ENCODE measurements at places on chromosomes 4 and X.
A peak's percentile ranks its signal among the peaks of the same experiment; 100 is the strongest.

DNA sequence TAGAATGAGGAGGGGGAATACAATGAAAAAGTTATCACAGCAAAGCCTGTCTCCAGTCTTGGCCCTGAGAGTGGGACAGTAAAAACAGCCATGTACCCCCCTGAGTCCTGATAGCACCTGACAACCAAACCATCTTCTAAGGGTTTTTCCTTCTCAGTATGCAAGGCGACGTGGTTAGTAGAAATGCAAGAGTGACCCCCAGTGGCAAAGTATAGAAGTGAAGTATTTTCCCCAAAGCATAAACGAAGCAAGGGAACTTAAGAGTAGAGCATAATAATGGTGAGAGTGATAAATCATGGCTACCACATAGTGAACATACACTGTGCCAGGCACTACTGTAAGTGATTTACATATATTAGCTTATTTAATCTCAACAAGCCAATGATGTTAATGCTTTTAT lies 52.8 kb downstream of the FAM47C start:
- DNase-seq: peak; percentile 36

GRCh38 chr4:137961051-137961438 lies 281.1 kb downstream of the SLC7A11 start:
- DNase-seq: peak; percentile 80

- DNase-seq: peak; percentile 14
Measured at GRCh38 chr4:165810726-165811125, 62.3 kb upstream of the TLL1 start.

DNA sequence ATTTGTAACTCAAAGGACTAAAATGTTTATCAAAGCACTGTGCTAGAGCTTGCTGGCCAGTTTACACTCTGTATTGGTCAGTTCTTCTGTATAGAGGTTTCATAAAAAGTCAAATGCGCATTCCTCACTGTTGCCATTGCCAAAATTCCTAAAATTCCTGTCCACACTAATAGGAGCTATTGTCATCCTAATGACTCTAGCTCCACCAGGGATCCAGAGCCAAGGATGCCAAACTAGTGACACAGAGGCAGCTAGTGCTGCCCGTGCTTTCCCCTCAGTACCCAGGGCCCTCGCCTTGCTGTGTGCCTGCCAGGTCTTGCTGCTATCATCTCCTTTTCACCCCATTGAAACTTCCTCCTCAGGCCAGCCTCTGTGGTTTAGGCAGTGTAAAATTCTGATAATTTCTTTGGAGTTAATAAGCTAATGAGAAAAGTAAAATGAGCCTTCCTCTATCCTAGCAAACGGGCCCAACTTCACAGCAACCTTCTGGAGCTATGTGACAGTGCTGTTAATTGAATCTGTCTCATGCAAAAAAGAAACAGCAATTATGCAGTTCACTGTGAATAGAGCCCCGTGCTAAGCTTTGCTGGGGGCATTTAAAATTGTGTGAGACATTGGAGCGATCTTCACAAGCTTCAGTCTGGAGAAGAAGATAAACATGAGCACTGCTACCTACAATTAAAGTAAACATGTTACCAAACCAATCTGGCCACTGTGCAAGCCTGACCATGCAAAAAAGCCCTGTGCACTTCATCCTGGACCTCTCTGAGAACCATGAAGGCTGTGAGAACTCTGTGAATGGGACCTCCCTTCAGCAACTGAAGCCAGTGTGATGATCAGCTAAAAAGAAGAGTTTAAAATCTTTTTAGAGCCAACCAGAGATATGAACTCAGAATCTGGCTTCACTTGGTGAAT lies 43.1 kb upstream of the FGF2 start:
- peak; percentile 99 for DNase-seq

- DNase-seq: no peak
Measured at GRCh38 chrX:140503238-140503601, 1.6 kb downstream of the SOX3 start.

DNA sequence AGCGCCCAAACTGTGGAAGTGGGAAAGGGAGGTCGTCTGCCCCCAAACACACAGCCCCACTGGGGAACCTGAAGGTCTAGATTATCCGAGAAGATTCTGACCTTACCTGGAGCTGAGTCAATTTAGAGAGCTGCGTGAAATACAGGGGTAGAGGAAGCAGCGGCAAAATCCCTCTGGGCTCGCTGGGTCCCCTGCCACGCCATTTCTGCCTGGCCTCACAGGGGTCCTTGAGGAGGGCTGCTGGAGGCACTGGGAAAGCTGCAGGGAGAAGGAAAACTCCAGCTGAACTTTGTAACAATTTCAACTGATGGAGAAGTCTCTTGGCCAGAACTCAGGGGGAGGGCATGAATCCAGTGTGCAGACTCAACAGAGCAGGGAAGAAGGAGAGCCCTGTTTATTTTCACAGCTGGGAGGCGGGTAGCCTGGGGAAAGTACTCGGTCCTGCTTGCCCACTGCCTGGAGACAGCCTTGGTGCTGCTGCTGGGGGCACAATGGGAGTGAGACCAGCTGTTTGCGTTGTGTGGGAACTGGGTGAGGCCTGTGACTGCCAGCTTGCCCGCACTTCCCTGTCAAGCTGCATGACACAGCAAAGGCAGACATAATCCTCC lies 93.2 kb upstream of the MAPK10 start:
- peak; percentile 37 for DNase-seq

DNA sequence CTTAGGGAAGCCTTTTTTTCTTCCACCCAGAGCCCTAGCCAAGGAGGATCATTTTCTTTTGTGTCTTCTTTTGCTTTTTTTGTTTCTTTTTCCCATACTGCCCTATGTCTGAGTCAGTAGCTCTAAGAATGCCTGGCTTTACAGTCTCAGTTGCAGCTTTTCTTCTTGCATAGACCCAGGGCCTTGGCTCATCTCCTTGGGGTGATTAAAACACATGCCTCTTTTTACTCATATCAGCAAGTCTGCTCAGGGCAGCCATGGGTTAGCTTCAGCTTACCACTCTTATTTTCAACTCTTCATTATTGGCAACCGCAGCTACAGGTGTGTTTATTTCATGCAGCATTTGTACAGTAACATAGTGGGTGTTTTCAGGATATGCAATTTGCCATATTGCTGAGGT lies 196.5 kb downstream of the STK32B start:
- peak; percentile 22 for DNase-seq

DNA sequence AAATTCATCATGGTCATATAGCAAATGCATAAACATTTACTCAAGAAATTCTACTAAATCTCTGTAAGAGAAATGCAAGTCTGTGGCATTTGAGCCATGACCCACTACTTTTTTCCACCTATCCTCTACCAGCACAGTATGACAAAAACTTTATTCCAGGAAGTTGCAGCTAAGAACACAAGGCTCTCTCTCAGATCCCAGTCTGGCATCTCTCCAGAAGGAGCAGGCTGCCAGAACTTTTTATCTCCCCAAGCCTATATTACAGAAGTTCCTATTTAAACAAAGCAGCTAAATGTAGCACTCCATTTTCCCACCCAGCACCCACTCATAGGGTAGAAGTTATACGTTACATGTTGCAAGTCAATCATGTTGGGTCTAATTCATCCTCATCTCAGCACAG lies 49.3 kb upstream of the EPGN start:
- peak; percentile 58 for DNase-seq

DNA sequence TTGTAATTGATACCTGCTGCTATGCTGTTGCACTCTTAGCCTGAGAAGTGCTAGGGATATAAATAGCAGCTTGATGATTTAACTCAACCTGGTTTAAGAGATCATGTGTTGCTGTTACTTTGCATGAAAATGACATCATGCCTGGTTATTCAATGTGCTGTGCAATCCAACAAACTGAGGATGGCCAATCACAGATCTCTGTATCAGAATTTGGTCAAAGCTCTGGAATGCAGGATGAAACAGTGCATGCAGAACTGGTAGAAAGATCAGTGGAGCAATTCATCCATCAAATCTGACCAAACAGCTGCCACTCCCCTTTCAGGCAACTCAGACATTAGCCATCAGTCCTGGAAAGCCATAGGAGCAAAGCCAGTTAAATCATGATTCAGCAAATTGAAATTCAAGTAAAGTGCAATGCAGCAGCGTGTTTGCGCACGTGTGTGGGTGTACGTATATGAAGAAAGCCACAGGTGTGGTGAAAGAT lies 160.3 kb upstream of the RASGEF1B start:
- DNase-seq: peak; percentile 20

- DNase-seq: no peak
Measured at GRCh38 chr4:154485127-154485773, 6.3 kb downstream of the DCHS2 start.

DNA sequence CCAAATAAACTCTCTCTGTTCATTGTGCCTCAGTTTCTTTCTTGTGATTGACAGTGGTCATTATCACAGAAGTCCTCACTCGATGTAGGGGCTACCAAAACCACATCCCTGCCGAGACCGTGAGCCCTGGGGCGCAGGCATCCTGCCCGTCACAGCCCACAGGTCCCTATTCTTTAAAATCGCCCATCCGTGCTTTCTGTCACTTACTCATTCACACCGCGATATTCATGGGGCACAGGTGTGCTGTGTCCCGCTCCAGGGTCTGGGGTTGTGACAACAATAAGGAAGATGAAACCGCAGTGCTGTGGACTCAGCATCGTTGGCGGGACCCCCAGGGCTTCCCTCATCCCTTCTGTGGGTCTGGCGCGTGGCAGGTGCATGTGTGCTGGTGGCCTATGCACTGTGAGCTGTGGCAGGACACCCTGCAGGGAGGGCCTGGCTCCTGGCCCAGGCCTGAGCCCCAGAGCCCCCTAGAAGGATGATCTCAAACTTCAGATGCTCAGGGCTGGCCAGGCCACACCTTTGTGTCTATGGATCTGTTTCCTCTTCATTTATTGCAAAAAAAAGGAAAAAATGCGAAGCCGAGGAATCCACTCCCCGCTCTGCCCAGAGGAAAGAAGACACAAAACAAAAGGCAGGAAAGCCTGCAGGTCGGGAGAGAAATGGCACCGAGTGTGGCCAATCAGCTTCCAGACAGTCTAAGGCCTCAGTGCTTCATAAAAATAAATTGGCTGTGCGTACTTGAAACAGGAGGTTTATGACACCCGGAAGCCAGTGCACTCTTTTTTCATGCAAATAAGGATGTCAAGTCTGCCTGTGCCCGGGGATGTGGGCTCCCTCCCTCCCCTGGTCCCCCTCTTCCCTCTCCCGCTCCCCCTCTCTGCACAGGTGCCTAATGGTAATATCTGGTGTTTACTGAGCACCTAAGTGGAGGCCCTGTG lies 109.5 kb upstream of the ADRA2C start:
- peak; percentile 18 for DNase-seq

GRCh38 chr4:39353478-39354253 lies 12.5 kb downstream of the RFC1 start:
- DNase-seq: peak; percentile 60

DNA sequence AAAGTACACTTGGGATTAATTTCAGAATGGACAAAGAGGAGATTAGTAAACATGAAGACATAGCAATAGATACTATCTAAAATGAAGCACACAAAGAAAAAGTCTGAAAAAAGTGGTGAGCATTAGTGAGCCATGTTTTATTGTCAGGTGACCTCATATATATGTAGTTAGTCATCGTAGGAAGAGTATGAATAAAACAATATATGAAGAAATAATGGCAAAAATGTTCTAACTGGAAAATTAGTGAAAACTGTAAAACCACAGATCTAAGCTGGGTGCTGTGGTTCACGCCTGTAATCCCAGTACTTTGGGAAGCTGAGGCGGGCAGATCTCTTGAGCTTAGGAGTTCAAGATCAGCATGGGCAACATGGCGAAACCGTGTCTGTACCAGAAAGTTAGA lies 67.9 kb downstream of the RBPJ start:
- DNase-seq: peak; percentile 33

DNA sequence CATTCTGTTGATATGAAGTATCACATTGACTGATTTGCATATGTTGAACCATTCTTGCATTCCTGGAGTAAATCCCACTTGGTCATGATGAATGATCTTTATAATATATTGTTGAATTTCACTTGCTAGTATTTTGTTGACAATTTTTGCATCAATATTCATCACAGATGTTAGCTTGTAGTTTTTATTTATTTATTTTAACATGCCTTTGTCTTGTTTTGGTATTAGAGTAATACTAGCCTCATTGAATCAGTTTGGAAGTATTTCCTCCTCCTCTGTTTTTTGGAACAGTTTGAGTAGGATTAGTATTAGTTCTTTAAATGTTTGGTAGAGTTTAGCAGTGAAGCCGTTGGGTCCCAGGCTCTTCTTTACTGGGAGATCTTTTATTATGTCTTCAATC lies 13.9 kb upstream of the ADH1C start:
- no peak for DNase-seq
